Head of caudate nucleus (tissue), 42 donors: ENCODE measurements at places on chromosomes 16 and 17.
A peak's percentile ranks its signal among the peaks of the same experiment; 100 is the strongest.

DNA sequence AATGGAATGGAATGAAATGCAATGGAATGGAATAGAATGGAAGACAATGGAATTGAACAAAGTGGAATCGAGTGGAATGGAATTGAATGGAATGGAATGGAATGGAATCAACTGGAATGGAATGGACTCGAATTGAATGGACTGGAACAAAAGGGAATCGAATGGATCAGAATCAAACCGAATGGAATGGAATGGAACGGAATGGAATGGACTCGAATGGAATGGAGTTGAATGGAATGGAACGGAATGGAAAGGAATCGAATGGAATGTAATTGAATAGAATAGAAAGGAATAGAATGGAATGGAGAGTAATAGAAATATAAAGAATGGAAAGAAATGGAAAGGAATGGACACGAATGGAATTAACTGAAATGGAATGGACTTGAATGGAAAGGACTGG is 475.2 kb upstream of the WSB1 start:
- DNase-seq: no peak

DNA sequence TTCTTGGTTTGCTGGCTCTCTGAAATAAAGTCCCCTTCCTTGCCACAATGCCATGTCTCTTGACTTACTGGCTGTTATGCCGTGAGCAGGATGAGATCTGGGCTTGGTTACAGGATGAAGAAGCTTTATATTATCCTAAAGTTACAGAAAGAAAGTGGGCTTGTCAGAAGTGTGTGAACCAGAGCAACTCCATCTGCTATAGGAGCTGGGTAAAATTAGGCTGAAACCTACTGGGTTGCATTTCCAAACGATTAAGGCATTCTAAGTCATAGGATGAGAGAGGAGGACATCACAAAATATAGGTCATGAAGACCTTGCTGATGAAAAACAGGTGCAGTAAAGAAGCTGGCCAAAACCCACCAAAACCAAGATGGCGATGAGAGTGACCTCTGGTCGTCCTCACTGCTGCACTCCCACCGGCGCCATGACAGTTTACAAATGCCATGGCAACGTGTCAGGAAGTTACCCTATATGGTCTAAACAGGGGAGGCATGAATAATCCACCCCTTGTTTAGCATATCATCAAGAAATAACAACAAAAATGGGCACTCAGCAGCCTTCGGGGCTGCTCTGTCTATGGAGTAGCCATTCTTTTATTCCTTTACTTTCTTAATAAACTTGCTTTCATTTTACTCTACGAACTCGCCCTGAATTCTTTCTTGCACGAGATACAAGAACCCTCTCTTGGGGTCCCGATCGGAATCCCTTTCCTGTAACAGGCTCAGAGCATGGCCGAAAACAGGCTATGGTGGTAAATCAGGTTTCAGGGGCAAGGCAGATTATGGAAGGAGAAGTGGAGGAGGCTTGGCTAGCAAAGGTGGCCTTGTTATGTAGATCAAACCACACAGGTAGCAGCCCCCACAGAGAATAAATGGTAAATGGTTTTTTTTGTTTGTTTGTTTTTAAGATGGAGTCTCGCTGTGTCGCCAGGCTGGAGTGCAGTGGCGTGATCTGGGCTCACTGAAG is 81.3 kb upstream of the C16orf82 start:
- no peak for DNase-seq

GRCh38 chr17:48181653-48182052 is 74.1 kb downstream of the SNX11 start:
- DNase-seq: no peak

DNA sequence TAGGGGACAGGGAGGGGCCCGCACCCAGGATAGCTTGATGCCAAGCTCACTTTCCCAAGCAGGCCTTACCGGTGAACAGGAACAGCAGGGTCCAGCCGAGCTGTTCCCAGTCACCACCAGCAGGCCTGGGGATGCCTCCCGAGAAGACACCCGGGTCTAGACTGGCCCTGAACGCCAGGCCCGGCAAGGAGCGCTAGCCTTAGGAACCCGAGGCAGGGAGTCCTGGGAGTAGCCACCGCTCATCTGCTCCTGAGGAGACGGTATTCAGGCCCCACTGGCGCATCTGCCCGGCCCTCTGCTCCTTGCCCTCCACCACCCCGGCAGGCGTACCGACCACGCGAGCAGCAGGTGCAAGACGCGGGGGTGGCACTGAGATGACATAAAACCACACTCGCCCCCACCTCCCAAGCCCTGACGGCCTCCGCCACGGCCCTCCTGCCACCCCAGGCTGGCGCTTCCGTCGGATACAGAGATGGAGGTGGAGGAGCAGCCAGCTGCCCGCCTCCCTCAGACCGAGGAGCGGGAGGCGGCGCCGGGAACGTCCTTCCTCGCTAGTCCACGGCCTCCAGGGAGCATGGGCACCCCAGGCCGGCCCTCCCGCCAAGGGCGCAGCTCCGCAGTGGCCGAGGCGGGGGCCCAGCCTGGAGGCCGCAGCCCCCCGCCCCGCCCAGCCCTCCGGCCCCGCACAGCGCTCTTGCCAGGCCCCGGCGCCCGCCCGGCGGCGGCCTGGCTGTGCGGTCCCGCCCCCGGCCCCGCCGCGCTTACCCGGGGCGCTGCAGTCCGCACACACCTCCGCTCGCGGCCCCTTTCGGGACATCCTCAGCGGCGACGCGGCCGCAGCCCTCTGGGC is 661 bp downstream of the GIT1 start:
- peak; percentile 72 for DNase-seq

- no peak for DNase-seq
Measured at GRCh38 chr16:6629110-6629509, 703.5 kb upstream of the RBFOX1 start.

DNA sequence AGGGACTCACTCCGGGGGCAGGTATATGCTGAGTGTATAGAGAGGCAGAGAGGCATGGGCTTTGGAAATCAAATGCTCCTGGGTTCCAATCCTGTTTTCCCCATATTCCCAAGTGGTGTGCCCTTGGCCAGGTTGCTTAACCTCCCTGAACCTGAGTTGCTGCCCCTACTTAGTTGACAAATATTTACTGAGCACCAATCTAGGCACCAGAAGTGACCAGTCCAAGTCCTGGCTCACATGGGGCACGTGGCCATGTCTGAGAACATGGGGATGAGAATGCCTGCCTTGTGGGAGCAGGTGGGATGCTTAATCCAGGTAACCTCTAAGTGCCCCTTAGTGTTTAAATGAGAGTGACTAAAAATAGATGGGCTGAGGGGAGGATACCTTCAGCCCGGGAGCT is 4.2 kb downstream of the SOCS3 start:
- no peak for DNase-seq

- DNase-seq: no peak
Measured at GRCh38 chr17:83106056-83106588, 26.7 kb downstream of the METRNL start.

DNA sequence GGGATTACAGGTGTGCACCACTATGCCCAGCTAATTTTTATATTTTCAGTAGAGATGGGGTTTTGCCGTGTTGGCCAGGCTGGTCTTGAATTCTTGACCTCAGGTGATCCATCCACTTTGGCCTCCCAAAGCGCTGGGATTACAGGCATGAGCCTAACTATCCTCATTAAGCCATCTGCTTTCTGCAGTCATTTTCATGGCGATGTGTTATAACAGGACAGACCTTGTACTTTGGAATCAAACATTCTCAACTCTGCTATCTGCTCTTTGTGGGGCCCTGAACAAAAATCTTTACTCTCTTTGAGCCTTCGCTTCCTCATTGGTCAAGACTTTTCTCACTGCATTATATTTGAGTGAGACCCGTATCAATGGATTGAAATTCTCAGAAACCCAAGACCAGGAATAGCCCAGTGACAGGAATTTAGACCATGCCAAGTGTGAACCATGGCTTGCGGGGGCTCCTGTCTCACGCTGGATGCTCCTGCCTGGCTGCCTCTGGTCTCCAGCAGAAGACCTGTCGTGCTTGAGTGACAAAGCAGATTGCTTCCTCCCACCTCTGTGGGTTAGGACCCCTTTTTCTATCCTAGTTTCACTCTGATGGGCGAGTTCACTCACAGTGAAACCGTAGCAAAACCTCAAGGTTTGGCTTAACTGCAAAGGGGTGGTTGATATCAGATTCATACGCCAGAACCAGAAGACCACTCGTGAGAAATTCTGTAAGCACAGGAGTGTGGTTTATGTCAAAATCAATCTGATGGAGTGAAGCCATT is 519.1 kb downstream of the MAF start:
- no peak for DNase-seq

DNA sequence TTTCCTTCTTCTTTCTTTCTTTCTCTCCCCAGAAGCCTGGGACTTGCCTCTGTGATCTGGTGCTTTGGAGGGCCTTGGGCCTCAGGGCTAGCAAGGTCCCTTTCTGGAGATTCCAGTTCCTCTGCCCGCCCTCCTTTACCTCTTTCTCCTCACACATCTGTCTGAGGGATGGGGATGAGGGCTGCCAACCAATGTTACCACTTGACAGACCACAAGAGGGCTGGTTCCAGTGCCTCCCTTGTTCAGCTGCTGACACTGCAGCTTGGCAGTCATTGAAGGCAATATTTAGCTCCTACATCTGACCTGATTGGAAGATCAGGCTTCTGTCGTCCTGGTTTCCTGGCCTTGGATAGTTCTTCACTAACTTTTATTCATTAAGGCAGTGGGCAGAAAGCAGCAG is 3.6 kb upstream of the ZNF652 start:
- DNase-seq: peak; percentile 51
